ENCODE measurements at places on chromosomes 1 and 21.
A peak's percentile ranks its signal among the peaks of the same experiment; 100 is the strongest.

- DNase-seq = peak; percentile 72
Measured at GRCh38 chr1:54488779-54489626, 59.0 kb upstream of the ACOT11 start.

DNA sequence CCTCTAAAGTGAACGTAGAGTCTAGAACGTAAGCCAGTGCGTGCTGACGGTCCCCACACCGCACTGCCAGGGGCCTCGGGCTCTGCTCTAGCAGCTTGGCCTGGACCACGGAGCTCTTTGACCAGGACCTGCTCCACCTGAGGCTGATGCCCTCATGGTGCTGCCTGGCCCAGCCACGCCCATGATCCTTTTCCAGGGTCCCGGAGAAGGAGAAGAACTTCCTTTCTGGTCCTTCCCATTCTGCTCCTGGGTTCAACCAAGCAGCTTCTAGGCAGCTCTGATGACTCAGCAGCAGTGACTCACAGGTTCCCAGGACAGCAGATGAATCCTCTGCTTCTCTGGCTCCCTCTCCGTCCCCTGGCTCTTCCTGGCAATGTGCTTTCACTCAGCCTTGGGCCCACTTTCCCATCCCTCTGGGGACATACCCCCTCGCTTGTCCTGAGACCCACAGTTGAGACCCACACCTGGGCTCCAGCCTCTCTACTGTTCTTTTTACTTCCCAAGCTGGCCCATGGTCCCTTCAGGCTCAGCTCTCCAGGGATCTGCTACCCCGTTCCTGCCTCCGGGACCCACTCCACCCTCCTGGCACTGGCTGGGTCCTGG is 246.3 kb upstream of the RAB4A start:
- peak; percentile 62 for DNase-seq

GRCh38 chr1:31811605-31812004 is 4.2 kb downstream of the SPOCD1 start:
- DNase-seq = no peak

DNA sequence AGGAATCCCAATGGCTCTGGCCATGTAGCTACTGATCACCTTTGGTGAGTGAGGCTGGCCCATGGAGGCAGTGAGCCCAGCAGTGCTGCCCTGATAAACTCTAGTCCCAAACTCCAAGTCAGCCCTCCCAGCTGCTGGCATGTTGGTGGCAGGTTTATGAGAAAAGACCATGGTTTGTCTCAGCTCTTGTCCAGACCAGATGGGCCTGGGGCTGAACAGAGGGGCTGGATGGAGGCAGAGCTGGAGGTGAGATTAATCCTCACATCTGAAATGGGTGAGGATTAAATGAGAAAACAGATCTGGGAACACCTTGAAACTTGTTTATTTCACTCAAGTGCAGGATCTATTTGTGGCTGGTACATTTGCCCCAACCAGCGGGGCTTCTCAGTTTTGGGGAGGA is 3.2 kb downstream of the TMEM269 start:
- no peak for DNase-seq

- no peak for DNase-seq
Measured at GRCh38 chr1:76298399-76298798, 223.9 kb downstream of the ST6GALNAC3 start.

GRCh38 chr1:224292419-224292818 is 37.6 kb downstream of the NVL start:
- DNase-seq = no peak

- DNase-seq = no peak
Measured at GRCh38 chr1:27564710-27565649, 39.0 kb downstream of the AHDC1 start.

GRCh38 chr1:41317361-41317760 is 43.9 kb upstream of the FOXO6 start:
- no peak for DNase-seq

DNA sequence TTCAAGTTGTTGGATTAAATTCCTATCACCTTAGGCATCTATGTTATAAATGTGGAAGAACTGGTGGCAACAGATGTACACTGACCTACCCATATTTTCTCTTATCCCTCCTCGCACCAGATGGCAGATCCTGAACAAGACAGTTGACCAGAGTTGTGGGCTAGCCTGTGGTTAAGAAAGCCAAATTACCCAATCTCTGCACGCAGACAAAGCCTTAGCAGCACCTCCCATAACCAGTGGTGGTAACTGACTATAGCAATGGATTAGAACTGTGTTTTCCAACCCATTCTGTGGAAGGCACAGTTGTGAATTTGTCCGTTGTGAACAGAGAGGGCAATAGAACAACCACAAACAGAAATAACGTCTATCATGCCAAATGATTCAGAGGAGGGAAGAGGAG is 20.6 kb downstream of the ABCB10 start:
- DNase-seq = no peak

GRCh38 chr1:231693361-231694074 is 66.9 kb downstream of the DISC1 start:
- DNase-seq = no peak

DNA sequence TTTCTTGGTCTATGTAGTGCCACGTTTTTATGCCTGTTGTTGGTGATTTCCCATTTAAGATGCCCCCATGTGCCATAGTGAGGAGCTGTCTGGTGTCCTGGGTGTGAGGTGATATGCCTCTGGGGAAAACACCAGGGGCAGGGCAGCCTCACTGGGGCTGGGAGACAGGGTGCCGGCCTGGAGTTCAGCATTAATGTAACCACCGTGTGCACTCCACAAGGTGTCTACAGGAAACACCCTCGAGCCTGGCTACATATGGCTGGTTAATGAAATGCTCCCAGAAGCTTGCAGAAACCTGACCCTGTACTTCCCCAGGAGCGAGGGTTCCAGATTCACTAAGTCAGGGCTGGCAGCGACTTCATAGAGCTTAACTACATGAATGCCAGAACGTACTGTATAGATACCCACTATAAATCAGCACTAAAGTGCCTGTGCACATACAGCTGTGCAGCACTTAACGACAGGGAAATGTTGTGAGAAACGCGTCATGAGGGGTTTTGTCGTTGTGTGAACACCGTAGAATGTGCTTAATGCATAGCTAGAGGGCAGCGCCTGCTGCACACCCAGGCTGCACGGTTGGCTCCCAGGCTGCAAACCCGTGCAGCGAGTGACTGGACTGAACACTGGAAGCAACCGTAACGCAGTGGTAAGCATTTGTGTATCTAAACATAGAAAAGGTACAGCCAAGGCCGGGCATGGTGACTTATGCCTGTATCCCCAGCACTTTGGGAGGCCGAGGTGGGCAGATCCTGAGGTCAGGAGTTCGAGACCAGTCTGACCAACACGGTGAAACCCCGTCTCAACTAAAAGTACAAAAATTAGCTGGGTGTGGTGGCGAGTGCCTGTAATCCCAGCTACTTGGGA is 10.4 kb downstream of the TFF2 start:
- DNase-seq = no peak
